H4 (cell line): ENCODE measurements at places on chromosomes 7 and 10.
A peak's percentile ranks its signal among the peaks of the same experiment; 100 is the strongest.

GRCh38 chr10:62182595-62182994, 86.0 kb downstream of the RTKN2 start:
- no peak for DNase-seq

DNA sequence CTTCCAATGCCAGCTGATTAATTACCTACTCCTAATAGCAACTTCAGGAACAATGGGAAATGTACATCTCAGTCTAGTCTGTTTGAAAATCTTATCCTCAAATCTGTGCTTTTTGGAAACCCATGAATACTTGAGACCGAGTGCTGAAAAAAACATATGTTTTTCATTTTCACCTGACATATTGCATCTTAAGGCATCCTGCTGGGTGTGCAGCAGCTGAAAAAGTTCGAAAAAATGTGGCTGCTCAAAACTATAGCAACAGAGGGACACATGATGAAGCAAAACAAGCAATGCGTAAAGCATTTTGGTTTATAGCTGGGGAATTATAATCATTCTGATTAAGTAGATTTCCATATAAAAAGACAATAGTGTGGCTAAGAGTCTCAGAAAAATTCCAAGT, 218.0 kb downstream of the CREB5 start:
- no peak for DNase-seq

GRCh38 chr7:36726806-36727503, 2.7 kb upstream of the AOAH start:
- no peak for DNase-seq

GRCh38 chr7:41010967-41011366, 691.9 kb downstream of the INHBA start:
- no peak for DNase-seq

GRCh38 chr10:57593983-57594573, 673.6 kb downstream of the IPMK start:
- DNase-seq, result no peak

DNA sequence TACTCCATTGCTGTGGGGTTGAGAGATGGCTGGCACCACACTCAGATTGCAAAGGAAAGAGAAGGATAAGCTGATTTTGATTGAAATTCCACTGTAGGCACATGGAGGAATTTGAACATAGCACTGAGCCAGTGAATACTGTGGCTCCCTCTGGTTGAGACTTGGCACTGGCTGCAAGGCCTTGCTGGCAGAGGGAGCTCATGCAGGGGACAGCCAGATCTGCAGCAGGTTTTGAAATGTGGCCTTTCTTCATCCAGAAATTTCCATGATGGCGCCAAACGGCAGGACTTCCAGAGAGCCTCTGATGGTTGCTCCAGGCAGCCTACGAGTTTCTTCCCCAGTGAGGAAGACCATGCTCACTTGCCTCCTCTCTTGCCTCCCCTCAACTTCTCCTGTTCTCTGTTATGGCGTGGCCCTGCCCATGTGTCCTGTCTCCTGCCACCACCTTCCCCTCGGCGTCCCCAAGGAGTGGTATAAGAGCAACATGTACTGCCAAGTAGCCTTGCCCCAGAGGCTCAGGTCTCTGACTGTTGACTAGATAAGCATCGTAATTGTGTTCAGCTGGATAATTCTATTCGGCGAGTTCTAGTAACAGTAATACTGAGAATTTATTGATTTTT, 265.6 kb downstream of the CCDC3 start:
- DNase-seq, result no peak

GRCh38 chr7:15204421-15204820, 301.9 kb upstream of the DGKB start:
- no peak for DNase-seq

GRCh38 chr10:110498087-110498981, 627 bp downstream of the DUSP5 start:
- no peak for DNase-seq

GRCh38 chr7:142718313-142718712, 31.0 kb upstream of the PRSS1 start:
- DNase-seq, result no peak

DNA sequence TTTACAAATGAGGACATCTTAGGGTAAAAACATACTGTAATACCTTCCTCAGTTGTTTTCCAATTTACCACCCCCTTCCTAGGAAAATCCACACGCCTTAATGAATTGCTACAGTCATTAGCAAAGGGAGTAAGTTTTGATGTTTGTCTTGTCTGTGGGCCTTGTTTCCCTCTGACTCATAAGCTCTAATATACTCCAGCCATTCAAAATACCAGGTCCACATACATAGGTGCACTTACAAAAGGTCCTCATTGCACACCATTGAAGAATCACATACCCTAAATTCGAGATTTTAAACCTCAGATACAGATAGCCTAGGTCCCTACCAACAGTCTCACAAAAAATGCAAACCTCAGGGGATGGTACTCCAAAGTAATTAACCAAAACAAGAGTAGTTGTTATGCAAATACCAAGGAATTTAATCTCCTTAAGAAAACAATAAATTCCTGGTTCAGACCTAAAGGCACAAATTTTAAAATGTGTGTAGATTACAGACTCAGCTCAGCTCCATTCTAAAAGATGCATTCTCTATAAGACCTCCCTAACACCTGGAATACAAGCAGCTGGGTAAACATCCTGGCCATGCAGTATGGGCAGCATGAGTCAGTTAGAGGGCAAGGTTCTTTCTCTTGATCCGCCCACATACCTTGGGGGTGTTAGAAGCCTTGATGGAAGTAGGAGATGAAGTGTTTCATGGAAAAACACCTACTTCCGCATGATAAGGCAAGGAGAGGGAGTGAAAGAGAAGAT, 3.0 kb upstream of the LIPK start:
- peak; percentile 75 for DNase-seq

DNA sequence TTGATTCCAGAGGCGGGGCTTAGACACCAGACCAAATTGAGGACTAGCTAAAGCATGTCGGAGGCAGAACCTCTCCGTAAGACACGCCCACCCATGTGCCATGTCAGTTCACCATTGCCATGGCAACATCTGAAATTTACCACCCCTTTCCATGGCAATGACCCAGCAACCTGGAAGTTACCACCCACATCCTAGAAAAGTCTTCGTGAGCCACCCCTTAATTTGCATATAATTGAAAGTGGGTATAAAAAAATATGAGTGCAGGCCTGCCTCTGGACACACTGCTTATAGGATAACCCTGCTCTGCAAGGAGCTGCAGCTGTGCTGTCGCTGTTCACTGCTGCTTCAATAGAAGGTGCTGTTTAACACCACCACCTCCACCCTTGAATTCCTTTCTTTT, 28.0 kb downstream of the TMEM270 start:
- DNase-seq, result peak; percentile 56

- peak; percentile 92 for DNase-seq
Measured at GRCh38 chr10:91901784-91902677, 7.3 kb downstream of the FGFBP3 start.

DNA sequence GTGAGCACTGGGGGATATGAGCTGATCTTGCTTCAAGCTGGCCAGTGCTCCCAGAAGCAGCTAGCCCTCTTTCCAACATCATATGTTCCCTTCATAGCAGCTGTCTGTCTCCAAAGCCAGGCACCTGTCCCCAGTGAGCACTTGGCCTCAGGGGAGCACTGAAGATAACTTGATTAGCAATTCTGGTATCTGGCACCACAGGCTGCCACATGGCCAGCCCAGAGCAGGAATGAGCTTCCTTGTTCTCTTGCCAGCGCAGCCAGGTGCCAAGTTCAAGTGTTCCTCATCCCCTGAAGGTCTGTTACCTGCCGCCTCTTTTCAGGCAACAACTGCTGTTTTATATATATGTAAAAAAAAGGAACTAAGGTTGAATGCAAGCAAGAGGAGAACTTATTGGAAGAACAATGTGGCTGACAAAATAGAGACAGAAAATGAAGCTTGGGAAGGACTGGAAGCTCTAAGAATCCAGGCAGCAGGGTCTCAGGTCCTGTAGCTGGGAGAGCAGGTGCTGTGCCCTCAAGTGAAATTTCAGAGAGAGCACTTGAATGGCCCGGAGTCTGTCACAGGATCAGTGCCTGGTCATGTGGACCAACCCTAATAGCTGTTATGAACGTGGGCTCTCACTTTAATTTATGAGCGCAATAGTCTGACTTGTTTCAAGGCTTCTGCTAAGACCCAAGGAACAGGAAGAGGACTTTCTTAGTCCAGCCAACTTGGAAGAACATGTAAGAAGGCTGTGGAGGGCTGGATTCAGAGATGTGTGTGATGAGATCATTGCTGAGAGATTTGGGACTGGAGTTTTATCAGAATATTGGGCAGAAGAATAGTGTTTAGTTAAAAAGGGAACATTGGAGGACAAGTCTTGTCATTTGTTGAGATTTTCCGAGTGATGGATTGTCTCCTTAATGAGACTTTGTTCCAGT, 267.2 kb downstream of the GLRX3 start:
- no peak for DNase-seq

- no peak for DNase-seq
Measured at GRCh38 chr7:157097056-157097329, 41.7 kb upstream of the UBE3C start.

GRCh38 chr10:48468866-48469511, 135.9 kb downstream of the ARHGAP22 start:
- DNase-seq, result no peak

DNA sequence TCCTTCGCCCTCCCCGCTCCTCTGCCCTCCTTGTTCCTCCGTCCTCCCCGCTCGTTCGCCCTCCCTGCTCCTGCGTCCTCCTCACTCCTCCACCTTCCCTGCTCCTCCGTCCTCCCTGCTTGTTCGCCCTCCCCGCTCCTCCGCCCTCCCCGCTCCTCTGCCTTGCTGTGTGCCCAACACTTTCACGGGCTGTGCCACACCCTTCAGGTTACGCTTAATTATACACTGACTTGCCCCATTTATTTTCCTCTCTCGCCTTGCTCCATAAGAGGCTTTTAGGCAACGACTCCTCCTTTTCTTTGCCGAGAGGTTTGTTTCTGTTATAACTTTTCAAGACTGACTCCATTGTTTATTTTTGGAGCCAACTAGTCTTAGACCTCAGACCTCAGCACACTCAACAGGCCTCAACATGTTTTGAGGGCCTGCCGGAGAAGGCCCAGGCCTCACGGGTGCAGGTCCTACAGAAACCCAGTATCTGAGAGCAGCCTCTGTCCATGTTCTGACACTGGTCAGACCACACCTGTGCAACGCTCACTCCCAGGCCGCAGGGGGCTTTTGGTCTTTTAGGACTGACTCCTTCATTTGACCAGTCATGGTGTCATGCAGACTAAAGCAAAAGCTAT, 18.2 kb upstream of the PRKAG2 start:
- no peak for DNase-seq

GRCh38 chr7:17159500-17160037, 138.9 kb upstream of the AHR start:
- DNase-seq, result no peak

- DNase-seq, result no peak
Measured at GRCh38 chr10:133230387-133231195, 574 bp downstream of the UTF1 start.

DNA sequence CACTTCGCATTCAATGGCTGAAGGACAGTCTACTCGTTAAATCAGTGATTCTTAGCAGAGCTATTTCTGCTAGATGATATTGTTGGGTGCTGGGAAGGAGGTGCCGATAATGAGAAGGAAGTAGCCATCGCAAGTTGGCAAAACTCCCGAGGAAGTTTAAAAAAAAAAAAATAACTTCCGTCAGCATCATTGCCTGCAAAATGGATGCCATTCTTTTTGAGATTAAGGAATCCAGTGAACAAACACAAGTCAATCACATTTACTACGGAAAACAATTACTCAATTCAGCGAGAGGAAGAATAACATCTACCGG, 74.4 kb upstream of the SFMBT2 start:
- DNase-seq, result no peak

- peak; percentile 70 for DNase-seq
Measured at GRCh38 chr7:88226886-88227516, 7.2 kb upstream of the SRI start.

DNA sequence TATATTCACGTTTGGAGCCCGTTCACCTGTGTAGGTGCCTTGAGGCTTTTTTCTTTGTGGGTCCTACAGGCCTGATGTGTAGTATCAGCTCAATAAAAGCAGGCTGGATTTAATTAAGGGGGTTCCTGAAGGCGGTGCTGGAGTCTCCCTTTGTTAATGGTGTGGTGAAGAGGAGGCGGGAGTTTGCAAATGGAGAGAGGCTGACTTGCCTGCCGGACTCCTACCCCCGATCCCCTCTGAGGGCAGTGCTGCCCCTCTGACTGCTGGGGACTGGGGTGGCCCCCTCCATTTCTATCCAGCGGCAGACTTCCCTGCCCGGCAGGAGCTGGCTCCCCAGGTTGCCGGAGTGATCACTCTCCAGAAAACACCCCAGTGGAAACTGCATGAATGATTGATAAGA, 45.1 kb downstream of the ZMIZ1 start:
- DNase-seq, result no peak

DNA sequence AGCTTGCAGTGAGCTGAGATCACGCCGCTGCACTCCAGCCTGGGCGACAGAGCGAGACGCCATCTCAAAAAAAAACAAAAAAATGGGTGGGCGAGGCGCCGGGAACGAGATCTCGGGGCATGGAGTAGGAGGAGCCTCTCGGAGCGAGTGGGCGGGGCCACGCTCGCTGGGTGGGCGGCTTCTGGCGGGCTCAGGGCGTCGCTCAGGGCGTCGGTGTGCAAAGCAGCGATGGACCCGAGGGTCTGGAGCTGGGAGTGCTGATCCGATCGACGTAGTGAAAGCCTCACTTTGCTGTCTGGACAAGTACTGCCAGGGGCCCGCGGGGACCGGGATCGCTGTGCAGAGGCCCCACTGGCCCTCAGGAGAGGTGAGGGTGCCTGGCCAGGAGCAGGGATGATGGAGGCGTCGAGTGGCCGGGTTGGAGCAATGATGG, 22.6 kb upstream of the AMZ1 start:
- DNase-seq, result no peak

- no peak for DNase-seq
Measured at GRCh38 chr10:29317027-29317420, 28.2 kb downstream of the LYZL1 start.

- DNase-seq, result peak; percentile 76
Measured at GRCh38 chr10:62554632-62555199, 180.5 kb downstream of the ZNF365 start.

- no peak for DNase-seq
Measured at GRCh38 chr10:103499881-103500280, 6.4 kb downstream of the NEURL1 start.

GRCh38 chr7:8389593-8390261, 43.7 kb upstream of the NXPH1 start:
- DNase-seq, result peak; percentile 81

DNA sequence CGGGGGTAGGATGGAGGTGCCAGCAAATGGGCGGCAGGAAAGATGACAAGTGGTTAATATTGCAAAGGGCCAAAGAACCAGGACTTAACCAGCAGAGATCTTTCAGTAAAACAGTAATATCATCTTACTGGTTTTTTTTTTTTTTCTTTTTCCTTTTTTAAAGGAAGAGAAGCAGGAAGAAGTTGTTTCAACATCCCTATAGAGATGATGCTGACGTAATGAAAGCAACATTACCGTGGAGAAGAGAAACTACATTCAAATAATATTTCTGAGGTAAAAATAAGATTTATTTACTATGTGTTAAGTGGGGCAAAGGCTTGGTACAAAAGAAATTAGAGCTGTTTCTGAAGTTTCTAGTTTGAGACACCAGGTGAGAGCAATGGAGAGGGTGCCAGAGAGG, 11.0 kb downstream of the MINDY3 start:
- no peak for DNase-seq

DNA sequence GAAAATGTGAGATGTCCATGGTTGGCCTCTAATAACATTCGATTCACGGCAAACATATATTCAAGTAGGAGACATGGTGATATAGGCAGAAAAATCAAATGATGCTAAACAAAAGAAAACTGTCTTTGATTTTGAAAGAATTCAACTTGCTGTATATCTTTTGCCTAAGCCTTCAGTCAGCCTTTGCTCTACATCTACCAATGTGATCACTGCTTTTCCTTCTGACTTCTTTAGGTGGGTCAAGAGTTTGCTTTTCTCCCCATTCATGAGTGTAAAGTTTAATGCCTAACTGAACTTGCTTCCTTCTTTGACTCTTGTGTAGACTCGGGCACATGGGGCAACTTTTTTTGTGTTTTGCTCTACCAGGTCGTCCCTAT, 417 bp upstream of the HIF1AN start:
- DNase-seq, result no peak
